Globus pallidus (tissue), 1 donor: ENCODE measurements at places on chromosomes 6 and 20.
A peak's percentile ranks its signal among the peaks of the same experiment; 100 is the strongest.

- DNase-seq = no peak
Measured at GRCh38 chr20:53402233-53403005, 191.2 kb downstream of the ZNF217 start.

GRCh38 chr20:17611290-17611539, 41.3 kb downstream of the DSTN start:
- no peak for DNase-seq

DNA sequence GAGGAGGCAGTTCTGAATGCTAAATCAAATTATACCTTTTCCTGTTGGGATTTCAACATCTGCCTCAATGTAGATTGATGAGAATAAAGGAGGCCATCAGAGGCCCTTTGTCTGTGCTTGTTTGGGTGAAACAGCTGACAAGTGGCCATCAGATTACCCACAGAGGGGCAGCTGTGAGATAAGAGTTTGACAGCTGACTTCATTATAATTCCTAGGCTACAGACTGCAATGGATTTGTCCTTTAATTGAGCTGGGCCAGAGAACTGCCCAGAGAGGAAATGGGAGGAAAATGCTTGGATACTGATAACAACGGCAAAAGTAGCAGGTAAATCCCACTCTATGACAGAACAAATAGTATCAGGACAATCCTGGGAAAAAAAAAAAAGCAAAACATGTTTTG, 649.4 kb downstream of the HDGFL1 start:
- peak; percentile 71 for DNase-seq

DNA sequence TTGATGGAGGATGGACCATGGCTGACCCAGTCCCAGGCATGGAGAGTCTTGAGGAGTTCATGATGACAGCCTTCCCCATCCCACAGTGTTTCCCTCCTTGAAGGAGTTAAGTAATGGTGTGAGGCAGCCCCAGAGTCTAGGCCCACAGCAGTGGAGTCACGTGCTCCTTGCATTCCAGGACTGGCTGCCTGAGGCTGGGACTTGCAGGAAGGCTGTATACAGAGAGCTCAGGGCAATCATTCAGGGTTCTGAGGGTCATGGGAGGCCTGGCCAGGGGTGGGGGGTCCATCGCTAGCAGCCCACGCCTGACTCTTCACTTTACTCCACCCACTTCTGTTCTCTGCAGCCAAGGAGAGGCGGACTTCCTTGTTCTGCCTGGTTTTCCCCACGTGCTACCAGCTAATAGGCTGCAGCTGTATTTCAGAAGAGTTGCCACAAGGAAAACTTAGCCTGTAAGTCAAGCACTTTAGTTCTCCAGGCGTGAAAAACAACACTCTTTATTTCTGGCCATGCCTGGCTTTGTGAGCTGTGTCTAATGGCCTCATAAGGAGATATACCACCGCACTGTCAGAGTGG, 272.5 kb downstream of the DHX35 start:
- no peak for DNase-seq

DNA sequence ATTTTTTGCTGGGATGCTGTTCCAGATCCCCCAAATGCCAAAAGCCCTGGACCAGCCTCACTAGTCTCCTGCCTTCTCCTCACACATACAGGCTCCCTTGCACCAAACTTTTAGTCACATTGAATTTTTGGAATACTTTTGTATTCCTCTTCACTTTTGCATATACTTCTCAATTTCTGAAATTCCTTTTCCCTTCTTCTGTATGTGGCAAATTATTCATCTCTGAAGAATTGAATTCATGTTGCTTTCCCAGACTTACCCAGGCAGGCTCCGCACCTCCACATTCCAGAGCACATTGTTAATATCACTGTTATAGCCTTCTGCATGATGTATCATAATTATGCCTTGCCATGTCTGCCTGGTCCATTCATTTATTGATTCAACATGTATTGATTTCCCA, 255.3 kb upstream of the POU3F2 start:
- no peak for DNase-seq

- no peak for DNase-seq
Measured at GRCh38 chr6:138957484-138957883, 30.6 kb downstream of the REPS1 start.
